Neural progenitor cell (in vitro differentiated cells): ENCODE measurements at places on chromosomes 11 and 22. TPM values are rescaled to one million over a fixed set of nuclear protein-coding genes. Genes with fewer than 3 reads are reported as not detected.

- DNase-seq = no peak
These were observed 1.7 kb upstream of the NUDT8 start for GRCh38 chr11:67631411-67631810.

- DNase-seq = no peak
These were observed 59.2 kb downstream of the TRIM44 start for GRCh38 chr11:35721651-35722282.

Gene FAT3
- 20.9 and 22.0 TPM in 2 replicates for total RNA-seq

DNA sequence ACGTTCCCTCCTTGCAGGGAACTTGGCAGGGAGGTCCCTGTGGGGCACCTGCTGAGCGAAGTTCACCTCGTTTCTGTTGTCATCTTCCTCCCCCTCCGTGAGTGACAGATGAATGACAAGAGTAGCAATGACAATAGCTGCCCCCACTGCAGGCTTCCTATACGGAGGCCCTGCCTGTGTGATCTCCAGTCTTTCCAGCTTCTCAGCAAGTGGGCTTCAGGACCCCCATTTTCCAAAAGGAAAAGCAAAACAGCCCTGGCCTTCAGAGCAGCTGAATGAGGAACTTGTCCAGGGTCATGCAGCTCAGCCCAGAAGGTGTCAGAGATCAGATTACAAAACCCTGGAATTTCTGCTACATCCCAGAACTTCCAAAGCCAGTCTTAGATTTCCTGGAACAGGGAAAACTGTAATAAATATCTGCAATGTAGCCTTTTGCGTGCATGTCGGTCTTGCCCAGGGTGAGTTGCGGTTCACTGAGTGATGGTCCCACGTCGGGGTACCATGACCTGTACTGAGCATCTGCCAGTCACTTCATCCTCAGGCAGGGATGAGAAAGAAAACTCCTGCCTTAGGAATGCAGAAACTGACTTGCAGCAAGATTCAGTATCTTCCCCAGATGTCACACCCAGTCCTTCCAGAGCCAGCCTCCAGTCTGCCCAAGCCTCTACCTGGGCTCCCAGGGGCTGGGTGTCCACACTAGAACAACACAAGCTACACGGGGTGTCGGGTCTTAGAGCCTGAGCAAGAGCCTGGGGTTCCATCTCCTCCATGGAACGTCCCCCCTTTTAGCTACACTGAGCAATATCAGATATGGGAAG is 1457.0 kb downstream of the BRD1 start:
- no peak for DNase-seq

Gene ME3
- total RNA-seq = 49.6 and 111 TPM in 2 replicates

DNA sequence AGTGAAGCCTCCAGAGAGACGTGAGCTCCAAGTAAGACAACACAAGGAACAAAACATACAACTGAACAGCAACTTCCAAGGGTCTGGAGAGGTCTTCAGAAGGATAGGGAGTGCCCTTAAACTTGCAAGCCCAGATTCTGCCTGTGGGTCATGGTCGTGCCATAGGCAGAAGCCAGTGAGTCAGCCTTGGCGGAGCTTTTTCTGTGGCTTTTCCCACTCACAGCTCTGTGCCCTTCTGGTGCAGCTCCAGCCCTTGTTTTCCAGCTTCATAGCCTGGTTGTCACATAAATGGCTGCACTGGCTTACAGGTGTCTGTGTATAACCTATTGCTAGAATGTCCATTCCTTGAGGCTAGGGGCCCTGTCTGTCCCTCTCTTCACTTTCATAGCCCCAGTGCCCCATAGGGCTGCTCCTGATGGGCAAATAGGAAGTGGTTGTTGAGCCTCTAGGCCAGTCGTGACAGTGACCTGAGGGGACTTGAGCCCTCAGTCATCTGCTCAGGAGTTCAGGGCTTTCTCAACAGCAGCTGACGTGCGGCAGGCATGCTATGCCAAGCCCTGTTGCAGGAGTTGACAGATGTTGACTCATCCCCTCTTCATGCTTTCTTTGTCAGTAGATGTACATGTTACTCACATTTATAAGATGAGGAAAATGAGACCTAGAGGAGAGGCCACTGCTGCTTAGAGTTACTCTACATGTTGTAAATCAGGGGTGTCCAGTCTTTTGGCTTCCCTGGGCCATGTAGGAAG is 7.4 kb downstream of the MED15 start:
- no peak for DNase-seq

GRCh38 chr22:38570779-38571364 is 889 bp upstream of the DMC1 start:
- peak; percentile 70 for DNase-seq

Gene RAG2
- 0.06 and 0.15 TPM in 2 replicates for total RNA-seq

Gene MAJIN
- 0.06 TPM in 1 of 2 replicates, not detected in the other for total RNA-seq

GRCh38 chr11:22774716-22775115 is 54.9 kb downstream of the SVIP start:
- no peak for DNase-seq

DNA sequence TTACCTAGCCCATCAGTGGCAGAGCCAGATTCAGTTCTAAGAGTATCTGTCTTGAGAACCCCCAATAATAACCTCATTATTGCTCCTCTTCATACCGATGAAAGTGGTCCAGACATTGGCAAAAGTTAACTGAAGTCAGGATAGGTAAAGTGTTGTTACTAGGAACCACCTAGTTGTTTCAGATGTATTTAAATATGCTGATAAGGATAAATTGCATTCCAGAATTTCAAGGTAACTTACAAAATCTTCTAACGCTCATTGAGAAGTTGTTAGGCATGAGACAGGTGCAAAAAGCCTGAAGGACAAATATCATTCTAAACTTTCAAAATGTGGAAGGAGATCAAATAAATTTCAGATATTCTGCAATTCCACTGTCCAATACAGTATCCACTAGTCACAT is 27.8 kb downstream of the VWA5A start:
- DNase-seq = no peak

- peak; percentile 79 for DNase-seq
These were observed 14.2 kb downstream of the OR52A5 start for GRCh38 chr11:5123802-5124521.

DNA sequence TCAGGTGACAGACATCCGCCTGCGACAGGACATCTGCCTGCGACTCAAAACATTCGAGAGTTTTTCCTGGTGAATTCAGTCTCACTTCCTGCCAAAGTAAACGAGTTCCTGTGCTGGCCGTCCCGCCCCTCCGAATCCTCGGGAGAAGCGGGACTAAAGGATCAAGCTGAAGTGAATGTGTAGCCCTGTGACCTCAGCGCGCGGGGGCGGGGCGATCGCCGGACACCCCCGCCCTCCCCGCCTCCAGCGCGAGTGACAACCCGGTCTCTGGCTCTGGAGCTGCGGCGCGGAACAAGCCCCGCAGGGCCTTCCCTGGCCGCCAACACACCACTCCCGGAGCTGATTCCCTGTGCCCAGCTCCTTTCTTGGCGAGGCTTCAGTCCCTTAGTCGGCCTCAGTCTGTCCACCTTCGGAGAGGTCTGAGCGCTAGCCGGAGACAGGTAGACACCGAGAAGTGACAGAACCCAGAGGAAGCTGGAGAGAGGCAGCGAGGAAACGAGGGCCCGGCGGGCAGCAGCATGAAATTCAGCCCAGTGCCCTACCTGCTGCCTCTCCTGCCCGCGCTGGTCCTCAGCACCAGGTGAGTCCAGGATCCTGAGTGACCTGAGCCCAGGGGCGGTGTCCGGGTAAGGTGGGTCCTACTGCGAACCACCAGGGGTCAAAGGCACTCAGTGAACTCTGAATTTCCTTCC is 766.4 kb upstream of the LUZP2 start:
- no peak for DNase-seq

Gene GPR137
- 4.9 and 30.8 TPM in 2 replicates for total RNA-seq

DNA sequence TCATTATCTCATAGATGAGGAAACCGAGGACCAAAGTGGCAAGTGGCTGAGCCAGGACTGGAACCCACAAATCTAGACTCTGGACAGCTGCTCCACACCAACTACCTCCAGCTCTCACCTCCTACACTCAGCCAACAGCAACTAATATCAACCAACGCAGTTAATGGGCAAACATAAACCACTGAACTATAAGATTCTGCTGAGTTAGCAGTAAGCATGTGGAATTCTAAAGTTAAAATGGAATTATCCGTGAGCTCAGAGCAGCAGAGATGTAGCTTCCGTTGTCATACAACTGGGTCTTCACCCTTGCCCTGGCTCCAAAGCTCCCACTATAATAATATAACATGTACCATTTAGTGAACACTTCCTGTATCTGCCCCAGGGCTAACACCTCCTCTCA is 27.1 kb downstream of the FAM227A start:
- no peak for DNase-seq

DNA sequence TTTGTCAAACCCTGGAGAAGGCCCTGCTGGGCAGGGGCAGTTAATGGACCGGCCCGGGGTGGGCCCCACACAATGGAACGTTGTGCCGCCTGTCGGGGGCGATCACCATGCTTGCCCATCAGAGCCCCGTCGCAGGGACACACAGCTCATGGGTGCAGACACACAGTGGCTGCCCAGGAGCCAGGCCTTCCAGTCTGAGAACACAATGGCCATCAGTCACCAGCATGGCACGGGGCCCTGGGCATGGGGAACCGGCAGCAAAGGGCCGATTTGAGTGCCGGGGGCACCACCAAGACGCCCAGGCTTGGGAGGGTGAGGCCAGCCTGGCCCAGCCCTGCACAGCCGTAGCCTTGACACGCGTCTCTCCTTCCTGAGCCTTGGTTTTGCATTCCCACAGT is 7.1 kb downstream of the LINC01488 start:
- DNase-seq = no peak

- DNase-seq = no peak
These were observed 9.3 kb upstream of the FXYD6 start for GRCh38 chr11:117885777-117886176.

DNA sequence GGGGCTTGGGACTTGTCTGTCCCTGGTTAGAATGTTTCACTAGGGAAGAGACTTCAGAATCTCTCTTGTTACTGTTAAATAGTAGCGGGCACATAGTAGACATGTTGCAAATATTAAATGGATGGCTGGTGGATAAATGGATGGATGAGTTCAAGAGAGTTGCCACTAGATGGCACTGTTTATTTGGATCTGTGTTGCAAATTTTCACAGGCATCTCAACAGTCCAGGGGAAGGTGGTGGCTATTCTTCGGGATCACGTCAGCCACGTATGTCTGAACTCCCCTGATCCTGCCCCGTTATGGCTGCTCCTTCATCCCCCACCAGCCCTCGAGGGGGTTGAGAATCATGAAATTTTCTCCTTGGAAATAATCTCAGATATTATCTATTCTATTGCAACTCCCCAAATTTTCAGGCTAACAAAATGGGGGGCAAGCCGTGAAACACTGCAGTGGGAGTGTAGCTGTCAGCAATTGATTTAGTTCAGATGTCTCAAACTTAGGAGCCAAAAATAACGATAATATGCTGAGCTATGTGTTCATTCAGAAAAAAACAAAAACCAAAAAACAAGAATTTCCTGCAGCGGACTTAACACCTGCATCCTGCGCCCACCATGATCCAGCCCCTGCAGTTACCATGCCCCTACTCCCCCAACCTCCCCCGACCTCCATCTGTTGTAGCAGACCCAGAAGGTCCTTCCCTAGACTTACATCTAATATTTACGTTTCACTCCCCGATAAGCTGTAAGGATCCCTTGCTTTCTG is 29.1 kb upstream of the BIRC3 start:
- DNase-seq = peak; percentile 86

Gene RAB6A
- total RNA-seq = 54.7 and 58.7 TPM in 2 replicates

Gene NLRP14
- total RNA-seq = 1.3 and 1.8 TPM in 2 replicates

Gene COMT
- 1.1 and 1.3 TPM in 2 replicates for total RNA-seq

Gene GRIK4
- 0.36 and 0.68 TPM in 2 replicates for total RNA-seq

DNA sequence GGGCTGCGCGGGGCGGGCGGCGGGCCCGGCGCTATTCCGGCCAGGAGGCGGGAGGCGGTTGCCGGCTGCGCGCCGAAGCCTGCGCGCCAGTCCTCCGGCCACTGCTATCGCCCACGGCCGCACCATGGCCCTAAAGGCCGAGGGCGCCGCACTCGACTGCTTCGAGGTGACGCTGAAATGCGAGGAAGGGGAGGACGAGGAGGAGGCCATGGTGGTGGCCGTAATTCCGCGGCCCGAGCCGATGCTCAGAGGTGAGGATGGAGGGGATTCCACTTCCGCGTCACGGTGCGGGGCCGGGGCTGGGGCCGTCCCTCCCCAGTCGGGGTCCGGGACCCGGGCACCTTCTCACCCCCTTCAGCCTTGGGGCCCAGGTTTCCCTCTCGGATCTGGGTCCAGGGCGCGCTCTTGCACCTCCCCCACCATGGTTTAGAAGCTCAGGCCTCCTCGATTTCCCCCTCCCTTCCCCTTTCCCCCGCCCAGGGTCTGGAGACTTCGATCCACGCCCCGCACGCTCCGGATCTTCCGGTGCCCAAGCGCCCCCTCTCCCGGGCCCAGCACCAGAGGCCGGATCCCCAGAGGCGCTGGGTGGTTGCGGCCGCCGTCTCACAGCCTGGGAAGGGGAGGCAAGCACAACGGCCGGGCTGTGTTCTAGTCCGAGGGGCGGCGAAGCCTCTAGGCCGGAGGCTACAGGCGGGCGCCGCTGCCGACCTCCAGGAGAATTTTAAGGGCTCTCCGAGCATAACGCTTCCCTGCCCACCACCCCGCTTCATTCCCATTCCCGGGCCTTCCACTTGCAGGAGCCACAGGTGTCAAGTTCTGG is 517 bp downstream of the SPINDOC start:
- peak; percentile 67 for DNase-seq

DNA sequence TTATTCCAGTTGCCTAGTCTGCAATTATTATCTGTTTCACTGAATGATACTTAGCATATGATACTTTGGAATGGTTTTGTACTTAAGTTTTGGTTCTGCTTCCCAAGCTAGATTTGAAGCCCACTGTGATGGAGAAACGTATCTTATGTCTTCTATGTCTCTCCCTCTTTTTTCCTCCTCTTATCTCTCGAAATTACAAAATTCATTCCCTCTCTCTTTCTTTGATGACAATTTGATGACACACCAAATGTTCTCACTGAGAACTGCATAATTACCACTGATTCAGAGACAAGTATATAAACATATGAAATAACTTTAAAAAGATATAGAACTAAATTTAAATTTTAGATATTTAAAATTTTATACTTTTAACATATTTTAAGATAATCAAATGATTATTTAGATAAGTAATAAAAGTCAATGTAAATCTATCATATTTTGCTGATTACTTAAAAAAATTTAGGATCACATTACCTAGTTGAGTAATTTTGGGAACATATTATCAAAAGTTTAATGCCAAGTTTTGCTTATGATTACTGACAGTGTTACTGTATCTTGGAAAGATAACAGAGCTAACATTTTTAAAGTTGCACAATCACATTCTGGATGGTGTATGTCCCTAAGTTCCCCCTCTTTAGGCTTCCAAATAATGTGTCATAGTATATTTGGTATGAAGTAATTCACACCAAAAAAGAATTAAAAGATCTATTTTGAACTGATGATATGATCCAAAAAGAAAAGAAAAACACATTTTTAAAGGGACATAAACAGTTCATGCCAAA is 255.3 kb downstream of the SBF2 start:
- no peak for DNase-seq

DNA sequence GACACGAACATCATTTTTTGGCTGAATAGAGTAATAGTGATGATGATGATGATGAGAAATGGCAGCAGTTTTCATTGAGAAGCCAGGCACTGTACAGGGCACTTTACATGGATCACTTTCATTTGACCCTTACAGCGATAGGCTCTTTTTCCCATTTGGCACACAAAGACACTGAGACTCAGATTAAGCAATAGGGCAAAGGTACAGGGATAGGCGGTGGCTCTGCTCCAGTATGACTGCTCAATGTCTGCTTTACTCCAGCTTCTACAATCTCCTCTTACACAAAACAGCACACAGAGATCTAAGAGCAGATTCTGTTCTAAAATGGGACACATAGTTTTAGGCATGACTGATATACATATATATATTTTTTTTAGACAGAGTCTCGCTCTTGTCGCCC is 40.6 kb downstream of the MPPED2 start:
- no peak for DNase-seq
